ENCODE measurements at places on chromosomes 6 and 20. TPM values are rescaled to one million over a fixed set of nuclear protein-coding genes. Genes with fewer than 3 reads are reported as not detected.

The GSTA4 gene
- total RNA-seq: 40.4 TPM

- H3K4me3 ChIP-seq: peak overlapping the region; percentile 65
- no peaks in the 10 kb centered on the region for H3K27me3 ChIP-seq
- no peaks in the 10 kb centered on the region for H3K36me3 ChIP-seq
These were observed 91.7 kb downstream of the NCR2 start for GRCh38 chr6:41426888-41427641.

- ATAC-seq: no peak
- peaks cover 5% of the 10 kb centered on the region for H3K27me3 ChIP-seq
- H3K27ac ChIP-seq: no peak overlapping the region
- H3K4me3 ChIP-seq: no peak overlapping the region
These were observed 178.2 kb downstream of the LRFN2 start for GRCh38 chr6:40408786-40409542.

DNA sequence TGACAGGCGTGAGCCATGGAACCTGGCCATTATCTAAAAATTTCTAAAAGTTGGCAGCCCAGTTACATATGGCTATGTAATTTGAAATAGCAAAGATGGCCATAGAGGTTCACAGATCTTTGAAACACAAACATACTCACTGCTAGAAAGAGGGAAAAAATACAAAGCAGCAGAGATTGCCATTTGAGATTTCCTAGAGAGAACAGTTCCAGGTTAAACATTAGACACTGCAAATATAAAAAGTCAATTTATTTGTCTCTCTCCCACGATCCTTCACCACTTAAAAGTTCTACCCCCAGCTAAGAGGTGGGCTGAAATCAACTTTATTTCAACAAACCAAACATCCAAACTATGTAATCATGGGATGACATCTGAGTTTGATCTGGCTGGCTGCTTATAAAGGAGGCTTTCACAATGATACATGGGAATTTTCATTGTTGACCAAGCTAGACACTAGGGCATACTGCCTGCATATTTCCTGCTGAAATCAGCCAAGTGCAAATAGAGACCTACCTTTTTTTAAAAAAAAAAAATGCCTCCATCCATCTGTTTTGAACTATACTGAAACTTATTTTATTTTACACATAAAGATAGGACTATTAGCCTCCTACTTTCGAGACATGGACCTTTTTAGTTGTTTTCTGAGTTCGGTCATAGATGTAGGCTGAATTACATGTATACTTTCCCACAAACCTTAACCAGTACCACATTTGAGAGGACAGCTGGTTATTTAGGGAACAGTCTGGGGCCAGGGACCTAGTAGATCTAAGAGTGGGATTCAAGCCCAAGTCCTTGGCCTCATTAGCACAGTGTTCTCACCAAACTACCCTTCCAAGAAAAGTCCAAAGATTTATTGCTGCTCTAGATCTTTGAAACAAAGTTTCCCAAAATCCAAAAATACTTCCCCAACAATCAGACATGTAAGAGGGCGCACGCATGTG lies 16.6 kb downstream of the DCDC2 start:
- H3K36me3 ChIP-seq: no peaks in the 10 kb centered on the region
- ATAC-seq: no peak
- H3K4me1 ChIP-seq: no peaks in the 10 kb centered on the region
- no peak overlapping the region for H3K4me3 ChIP-seq

DNA sequence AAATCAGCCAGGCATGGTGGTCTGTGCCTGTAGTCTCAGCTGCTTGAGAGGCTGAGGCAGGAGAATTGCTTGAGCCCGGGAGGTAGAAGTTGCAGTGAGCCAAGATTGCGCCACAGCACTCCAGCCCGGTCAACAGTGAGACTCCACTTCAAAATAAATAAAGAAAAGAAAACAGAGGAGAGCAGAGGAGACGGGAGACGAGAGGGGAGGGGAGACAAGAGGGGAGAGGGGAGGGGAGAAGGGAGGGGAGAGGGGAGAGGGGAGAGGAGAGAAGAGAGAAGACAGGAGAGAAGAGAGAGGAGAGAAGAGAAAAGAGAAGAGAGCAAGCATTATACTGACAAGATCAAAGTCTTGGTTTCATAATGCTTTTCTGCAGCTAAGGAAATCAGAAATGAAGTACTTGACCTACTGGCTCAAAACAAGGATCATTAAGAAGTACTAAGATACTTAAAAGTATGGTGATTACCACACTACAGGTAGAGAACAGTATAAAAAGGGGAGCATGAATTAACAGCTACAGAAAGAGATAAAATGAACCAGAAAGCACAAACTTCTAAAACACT lies 30.5 kb downstream of the FAM8A1 start:
- no peak for ATAC-seq
- H3K36me3 ChIP-seq: peaks cover 78% of the 10 kb centered on the region
- no peak overlapping the region for H3K4me3 ChIP-seq
- H3K4me1 ChIP-seq: no peaks in the 10 kb centered on the region
- H3K27ac ChIP-seq: no peak overlapping the region

The OLIG3 gene
- 0.23 TPM for total RNA-seq

DNA sequence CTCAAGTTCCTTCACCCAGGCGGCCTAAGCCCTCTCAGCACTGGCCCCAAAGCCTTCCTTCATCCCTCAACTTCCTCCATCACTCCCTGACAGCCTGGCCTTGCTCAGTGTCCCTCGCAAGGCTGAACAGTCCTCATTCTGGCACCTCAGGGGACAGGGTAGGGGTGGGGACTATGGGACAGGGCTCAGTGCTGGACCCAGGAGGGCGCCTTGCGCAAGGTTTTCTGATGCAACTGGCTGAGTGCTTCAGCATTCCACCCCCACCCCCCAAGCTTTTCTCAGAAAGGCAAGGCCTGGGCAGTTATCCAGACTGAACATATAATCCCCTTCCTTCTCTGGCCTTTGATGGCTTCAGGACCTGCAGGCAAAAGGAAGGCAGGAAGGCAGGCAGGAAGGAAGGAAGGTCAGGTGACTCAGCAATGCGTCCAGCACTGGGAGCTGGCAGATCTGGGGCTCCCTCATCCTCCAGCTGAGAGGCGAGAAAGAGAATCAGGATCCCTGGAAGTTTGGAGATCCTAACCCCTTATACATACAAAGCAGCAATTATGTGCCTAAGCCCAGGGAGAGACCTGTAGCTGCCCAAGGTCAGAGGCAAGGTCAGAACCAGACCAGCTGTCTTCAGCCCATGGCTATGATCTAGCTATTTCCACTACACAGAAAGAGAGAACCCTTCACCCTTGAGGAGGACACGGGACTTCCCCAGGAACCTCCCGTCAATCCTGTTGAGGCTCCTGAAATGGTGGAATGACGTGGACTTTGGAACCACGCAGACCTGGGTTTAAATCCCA lies 8.6 kb upstream of the TRIB3 start:
- peak overlapping the region; percentile 57 for H3K27ac ChIP-seq
- peaks cover 9% of the 10 kb centered on the region for H3K27me3 ChIP-seq
- H3K4me3 ChIP-seq: no peak overlapping the region
- peaks cover 3% of the 10 kb centered on the region for H3K4me1 ChIP-seq

The E2F3 gene
- 3.4 TPM for total RNA-seq

DNA sequence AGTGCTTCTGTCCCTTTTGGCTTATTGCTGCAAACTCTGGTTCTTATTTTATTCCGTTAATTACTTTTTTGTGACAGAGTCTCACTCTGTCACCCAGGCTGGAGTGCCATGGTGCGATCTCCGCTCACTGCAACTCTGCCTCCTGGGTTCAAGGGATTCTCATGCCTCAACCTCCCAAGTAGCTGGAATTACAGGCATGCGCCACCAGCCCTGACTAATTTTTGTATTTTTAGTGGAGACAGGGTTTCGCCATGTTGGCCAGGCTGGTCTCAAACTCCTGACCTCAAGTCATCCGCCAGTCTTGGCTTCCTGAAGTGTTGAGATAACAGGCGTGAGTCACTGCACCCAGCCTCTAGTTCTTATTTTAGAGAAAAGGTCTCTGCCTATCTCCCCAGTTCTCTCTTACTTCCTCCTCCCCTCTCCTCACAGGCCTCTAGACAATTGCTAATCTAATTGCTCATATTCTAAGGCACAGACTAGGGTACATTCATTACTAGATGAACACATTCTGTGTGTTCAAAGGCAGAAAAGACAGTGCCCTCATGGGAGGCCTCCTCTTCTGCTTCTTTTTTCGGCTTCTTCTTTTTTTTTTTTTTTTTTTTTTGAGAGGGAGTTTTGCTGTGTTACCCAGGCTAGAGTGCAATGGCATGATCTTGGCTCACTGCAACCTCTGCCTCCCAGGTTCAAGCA lies 27.0 kb downstream of the EDEM2 start:
- H3K27me3 ChIP-seq: no peaks in the 10 kb centered on the region
- H3K4me3 ChIP-seq: no peak overlapping the region
- ATAC-seq: peak; percentile 56

DNA sequence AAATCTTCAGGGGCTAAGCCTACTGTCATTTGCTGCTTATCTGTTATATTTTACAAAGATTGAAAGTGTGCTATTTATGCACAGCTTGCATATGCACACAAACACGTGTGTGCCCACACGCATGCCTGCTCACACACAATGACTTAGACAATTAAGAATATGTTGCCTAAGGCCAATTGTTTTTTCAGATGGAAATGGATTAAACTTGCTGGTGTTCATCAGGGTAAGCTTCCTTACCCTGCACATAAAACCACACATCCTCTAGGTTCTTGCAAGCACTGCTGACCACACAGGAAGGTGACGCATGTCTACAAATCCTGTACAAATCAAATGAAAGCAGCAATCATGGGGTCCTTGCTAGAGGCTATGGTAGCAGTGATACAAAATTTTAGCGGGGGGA lies 58.4 kb downstream of the GJA10 start:
- H3K27ac ChIP-seq: no peak overlapping the region
- no peak for ATAC-seq
- peaks cover 20% of the 10 kb centered on the region for H3K36me3 ChIP-seq
- no peak overlapping the region for H3K4me3 ChIP-seq
- no peaks in the 10 kb centered on the region for H3K4me1 ChIP-seq

GRCh38 chr20:45840700-45841198 lies 7.2 kb downstream of the SNX21 start:
- no peak overlapping the region for H3K4me3 ChIP-seq
- H3K27ac ChIP-seq: no peak overlapping the region
- no peaks in the 10 kb centered on the region for H3K4me1 ChIP-seq
- no peaks in the 10 kb centered on the region for H3K27me3 ChIP-seq

The FOXS1 gene
- not detected for total RNA-seq

The SPATA2 gene
- 5.0 TPM for total RNA-seq

DNA sequence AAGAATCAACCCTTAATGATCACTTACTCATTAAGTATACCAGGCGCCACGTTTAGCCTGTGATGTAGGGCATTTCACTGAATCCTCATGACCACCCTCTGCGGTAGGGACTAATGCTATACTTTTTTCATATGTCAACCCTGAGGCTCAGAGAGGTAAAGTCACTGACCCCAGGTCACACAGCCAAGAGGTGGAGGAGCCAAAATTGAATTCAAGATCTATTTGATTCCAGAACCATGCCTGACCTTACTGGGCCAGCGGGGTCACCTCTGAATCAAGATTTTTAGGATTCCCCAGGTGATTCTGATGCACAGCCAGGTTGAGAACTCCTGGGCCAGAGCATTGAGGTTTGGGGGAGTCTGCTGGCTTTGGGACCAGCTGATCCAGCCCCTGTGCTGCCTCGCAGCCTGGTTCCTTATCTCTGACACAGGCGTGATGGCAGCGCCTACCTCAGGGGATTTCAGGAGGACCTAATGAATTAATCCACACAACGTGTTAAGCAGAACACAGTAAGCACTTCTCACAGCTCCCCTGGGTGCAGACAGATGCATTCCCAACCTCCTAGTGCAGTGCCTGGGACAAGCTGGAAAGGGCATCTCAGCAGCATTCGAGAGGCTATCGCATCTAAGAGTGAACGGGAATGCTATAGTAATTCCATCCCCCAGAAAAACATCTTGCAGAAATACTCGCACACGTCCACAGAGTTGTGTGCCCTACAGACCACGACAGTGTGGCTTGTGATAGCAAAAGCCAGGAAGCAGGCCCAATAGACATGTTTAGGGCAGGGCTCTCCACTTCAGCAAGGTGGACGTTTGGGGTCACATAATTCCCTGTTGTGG lies 101.4 kb upstream of the PTPN1 start:
- H3K27ac ChIP-seq: no peak overlapping the region
- H3K27me3 ChIP-seq: no peaks in the 10 kb centered on the region
- no peaks in the 10 kb centered on the region for H3K36me3 ChIP-seq

GRCh38 chr6:1971612-1972011 lies 273.8 kb downstream of the GMDS start:
- H3K4me3 ChIP-seq: no peak overlapping the region
- no peaks in the 10 kb centered on the region for H3K27me3 ChIP-seq
- H3K4me1 ChIP-seq: no peaks in the 10 kb centered on the region
- H3K36me3 ChIP-seq: no peaks in the 10 kb centered on the region
- ATAC-seq: no peak
- H3K27ac ChIP-seq: no peak overlapping the region

The PRSS16 gene
- total RNA-seq: not detected

The CD93 gene
- total RNA-seq: 43.7 TPM

DNA sequence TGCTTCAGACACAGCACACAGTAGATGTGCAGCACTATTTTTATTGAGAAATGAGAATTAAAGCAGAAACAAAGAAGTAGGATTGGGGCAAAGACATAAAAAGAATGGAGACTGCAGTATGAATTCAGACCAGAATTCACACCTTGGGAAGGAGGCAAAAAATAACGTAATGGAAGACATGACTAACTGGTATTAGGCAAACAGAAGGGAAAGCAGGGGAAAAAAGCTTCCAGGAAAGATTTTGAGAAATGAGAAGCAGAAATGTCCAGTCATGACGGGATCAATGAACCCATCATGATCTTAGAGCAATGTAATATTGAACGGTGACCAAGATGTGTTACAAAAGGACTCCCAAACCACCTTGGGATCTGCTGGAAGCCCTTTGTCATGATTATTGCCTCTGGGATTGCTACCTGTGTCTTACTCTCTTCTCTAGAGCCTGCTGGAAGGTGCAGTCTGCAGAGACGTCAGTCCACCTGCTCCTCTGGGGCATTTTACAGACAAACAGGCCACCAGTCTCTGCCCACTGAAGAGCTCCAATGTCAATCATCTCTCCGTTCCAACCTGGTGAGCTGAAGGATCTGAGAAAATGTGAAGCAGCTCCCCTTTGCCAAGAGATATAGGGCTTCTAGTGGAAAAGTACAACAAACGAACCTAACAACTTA lies 8.7 kb downstream of the NUDT3 start:
- peak overlapping the region; percentile 64 for H3K27ac ChIP-seq
- peak; percentile 46 for ATAC-seq
- H3K4me3 ChIP-seq: no peak overlapping the region
- peaks cover 16% of the 10 kb centered on the region for H3K4me1 ChIP-seq

DNA sequence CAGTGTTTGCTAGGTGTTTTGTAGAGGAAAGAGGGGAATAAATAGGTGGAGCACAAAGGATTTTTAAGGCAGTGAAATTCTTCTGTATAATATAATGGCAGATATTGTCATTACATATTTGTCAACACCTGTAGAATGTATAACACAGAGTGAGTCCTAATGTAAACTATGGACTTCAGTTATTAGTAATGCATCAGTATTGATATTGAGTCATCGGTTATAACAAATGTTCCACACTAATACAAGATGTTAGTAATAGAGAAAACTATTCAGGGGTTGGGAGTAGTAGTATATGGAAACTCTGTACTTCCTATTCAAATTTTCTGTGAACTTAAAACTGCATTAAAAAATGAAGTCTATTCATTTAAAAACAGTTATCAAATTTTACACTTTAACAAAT lies 299.2 kb downstream of the UBE3D start:
- no peak overlapping the region for H3K27ac ChIP-seq
- H3K4me3 ChIP-seq: no peak overlapping the region
- no peaks in the 10 kb centered on the region for H3K4me1 ChIP-seq
- H3K36me3 ChIP-seq: no peaks in the 10 kb centered on the region
- no peak for ATAC-seq

Data from gastroesophageal sphincter (tissue), 4 donors.